Pancreas (tissue), 10 donors: ENCODE measurements at places on chromosomes 11 and 22.

- no peak for DNase-seq
These were observed 2.2 kb downstream of the BRD1 start for GRCh38 chr22:49825436-49825835.

GRCh38 chr11:78929207-78929905, 354.7 kb upstream of the NARS2 start:
- DNase-seq = no peak

GRCh38 chr11:101786916-101787315, 127.9 kb upstream of the CEP126 start:
- no peak for DNase-seq

DNA sequence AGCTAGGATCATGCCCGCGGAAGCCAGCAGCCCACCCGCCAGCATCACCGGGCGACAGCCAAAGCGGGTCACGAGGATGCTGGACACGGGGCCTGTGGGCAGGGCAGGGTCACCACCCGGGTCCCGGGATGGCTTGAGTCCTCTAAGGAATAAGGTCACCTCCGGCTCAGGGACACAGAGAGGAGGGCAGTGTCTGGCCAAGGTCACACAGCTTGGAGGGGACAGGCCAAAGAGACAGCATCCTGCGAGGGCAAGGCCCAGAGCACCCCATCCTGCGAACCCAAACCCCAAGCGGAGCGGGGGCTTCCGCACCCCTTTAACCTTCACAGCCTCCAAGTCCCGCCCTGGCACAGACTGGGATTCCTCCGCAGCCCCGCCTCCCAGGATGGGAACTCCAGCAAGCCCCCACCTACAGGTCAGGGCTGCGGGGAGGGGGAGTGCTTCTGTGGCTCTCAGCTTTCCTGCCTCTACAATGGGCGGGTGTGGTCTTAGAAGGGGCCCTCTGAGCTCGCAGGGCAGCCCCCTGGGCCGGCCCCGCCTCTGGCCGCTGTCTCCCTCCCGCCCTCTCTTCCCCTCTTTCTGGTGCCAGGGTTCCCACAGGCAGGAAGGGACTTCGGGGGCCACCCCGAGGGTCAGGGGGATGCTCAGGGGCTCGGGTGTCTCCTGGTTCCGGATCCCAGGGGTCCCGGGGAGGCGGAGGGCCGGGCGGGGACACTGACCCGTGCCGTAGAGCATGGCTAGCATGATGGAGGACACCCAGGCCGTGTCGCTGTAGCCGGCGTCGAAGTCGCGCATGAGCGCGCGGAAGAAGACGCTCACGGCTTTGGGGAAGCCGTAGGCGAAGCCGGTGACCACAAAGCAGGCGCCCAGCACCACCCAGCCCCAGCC, 1.8 kb downstream of the SLC16A8 start:
- DNase-seq = no peak

DNA sequence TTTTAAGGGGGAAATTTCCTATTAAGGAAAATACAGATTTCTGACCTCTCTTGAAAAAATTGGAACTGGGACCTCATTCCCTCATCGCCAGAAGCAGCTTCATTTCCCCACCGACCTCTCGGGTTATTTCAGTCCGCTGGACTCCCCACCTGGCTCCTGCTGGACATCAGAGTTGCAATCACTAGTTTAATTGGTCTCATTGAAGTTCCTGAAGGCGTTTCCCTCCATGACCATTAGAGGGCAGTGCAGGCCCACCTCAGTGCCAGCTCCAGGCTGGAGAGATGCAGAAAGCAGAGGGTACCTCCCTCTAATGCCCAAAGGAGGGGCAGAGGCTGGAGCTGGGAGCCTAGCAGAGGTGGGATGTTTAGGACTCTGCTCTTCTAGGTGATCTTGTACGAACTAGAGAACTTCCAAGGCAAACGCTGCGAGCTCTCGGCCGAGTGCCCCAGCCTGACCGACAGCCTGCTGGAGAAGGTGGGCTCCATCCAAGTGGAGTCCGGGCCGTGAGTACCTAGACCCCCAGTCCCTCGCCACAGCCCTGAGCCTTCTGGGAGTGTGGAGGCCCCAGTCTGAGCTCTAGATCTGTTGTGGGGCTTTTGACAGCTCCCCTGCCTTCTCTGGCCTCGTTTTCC, 2.7 kb downstream of the CRYBB3 start:
- peak; percentile 50 for DNase-seq

- no peak for DNase-seq
These were observed 16.5 kb upstream of the OR9G4 start for GRCh38 chr11:56764976-56765375.

DNA sequence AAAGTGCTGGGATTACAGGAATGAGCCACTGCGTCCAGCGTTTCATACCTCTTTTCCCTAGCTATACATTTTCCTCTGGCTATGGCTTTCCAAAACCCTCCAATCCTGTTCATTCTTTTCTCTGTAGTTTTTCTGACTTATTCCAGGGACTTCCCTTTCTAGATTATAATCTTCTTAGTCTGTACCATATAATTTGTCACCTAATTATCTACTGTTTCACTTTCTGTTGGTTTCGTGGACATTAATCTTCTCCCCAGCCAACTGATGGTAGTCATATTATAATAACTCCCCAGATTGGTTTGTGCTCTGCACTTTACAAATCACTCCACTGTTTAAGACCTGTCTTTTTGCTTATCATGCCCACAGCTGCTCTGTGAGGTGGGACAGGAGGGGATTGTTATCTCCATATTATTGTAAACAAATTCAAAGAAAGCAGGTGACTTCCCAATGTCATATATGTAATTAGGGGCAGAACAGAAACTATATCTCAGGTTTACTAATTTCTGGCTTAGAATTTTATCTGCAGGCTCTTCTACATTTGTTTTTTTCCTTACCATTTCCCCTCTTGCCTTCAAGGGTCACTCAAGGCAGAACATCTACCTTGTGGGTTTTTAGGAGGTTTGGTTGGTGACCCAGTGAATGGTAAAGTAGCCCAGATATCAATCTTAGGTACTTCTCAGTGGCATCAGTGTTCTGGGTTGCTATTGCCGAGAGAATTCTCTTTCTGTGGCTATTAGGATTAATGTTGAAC, 23.9 kb downstream of the STIM1 start:
- no peak for DNase-seq

DNA sequence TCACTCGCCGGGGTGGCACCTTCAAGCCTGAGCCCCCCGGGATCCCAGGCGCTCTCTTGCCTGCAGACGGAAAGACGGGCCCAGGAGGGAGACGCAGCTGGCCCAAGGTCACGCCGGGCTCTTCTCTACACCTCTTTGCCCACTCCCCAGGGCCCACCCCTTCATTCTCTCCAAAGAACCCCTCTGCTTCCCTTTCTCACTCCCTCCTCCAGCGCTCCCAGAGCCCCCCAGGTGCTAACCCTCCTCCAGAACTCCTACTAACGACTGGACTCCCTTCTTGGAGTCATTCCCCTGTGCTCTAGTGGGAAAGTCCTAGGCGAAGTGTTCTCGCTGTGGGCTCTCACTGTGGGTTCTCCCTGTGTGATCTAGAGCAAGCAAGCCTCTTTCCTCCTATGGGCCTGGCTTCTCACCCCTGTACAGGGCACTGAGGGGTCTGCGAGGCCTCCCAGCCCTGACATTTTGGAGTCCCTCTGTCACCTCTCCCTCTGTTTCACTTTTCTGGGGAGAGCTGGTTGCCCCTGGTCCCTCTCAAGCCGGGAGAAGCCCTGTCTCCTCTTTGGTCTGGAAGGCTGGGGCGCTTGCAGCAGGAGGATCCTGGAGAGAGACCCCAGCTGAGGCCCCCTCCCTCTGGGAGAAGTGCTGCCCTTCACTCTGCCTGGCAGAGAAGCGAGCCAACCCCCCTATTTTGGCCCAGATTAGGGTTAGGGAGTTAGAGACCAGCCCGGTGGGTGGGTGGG, 858 bp downstream of the OAF start:
- DNase-seq = no peak

DNA sequence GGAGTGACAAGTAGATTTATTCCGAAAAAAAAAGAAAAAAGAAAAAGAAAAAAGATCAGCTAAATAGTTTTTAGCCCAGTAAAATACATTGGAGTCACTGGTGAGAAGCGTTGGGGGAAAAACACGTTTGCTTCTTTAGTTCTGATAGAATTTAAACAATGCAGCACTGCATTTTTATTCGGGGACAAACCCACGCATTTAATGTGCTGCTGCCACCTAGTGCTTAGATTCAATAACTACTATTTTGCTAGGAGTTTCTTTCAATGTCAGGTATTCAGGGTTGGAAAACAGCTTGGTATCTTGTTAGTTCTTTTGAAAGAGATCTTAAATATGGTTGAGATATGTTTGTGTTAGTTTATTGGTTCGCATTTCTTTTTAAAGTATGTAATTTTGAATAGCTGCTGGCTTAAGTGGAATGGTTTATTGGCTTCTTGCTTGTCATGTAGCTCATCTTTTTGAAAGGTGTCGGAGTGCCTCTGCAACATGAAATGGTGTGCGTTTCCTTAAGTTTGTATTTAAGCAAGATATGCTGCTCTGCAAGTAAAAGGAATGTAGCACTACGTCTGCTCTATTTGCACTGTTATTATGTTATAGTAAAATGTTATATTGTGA, 41.9 kb downstream of the SVIP start:
- DNase-seq = no peak

DNA sequence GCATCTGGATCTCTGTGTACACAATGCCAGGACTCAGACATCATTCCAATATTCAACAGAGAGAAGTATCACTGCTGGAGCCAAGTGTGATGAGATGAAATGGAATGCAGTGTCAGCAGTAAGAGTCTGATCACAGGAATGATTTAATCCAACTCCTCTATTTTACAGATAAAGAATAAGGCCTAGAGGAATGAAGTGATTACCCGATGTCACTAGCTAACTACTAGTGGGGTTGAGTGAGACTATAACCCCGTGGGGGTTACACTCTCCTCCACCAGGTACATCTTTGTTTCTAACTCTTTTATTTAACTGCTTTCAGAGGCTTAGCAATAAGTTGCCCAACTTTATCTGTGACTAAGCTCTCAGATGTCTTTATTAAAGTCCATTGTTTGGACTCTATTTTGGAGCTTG, 94.2 kb upstream of the FAT3 start:
- DNase-seq = no peak

- no peak for DNase-seq
These were observed 221.4 kb downstream of the DBX1 start for GRCh38 chr11:19938866-19939265.

DNA sequence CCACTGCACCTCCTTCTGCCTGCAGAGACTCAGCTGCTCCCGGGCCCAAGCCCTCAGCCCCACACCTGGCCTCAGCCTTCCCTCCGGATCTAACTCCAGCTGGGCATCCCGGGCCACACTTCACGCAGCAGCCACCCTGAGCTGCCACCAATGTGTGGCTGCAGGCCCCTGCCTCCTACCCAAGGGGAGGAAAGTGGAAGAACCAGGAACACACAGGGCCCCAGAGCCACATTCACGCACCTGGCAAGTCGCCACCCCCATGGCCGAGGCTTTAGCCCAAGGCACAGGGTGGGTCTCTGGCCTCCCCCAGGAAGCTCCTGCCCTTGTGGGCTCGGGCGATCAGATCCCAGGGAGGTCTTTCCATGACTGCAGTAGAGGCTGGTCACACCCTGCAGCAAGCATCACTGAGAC, 345.6 kb downstream of the CTTN start:
- DNase-seq = no peak

- DNase-seq = no peak
These were observed 34.3 kb downstream of the BTG4 start for GRCh38 chr11:111477898-111478297.

DNA sequence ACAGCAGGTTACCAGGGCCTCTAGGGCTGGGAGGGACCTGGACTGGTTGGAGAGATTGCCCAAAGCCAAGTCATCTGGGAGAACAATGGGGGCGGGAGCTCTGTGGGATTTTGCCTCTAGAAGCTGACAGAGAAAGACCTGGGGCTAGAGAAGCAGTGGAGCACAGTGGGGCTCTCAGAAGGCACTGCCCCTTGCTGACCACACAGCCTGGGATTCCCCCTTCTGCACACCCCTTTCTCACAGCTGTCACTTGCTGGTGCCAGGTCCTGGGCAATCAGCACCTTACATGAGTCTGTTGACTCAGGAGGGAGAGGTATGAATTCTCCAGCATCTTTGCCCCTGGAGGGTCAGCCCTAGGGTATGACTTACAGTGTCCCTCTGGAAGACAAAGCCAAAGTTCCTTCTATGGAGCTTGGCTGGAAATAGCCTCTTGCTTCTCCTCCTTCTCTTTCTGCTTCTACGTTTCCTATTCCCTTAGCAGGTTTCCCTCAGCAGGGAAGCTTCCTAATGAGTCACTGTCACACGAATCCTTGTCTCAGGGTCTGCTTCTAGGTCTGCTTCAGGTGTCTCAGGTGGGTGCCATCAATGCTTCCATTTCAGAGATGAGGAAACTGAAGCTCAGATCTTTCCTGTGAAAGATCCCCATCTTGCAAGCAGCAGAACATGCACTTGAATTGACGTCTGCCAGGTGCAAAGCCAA, 27.0 kb downstream of the GDPD5 start:
- DNase-seq = no peak

DNA sequence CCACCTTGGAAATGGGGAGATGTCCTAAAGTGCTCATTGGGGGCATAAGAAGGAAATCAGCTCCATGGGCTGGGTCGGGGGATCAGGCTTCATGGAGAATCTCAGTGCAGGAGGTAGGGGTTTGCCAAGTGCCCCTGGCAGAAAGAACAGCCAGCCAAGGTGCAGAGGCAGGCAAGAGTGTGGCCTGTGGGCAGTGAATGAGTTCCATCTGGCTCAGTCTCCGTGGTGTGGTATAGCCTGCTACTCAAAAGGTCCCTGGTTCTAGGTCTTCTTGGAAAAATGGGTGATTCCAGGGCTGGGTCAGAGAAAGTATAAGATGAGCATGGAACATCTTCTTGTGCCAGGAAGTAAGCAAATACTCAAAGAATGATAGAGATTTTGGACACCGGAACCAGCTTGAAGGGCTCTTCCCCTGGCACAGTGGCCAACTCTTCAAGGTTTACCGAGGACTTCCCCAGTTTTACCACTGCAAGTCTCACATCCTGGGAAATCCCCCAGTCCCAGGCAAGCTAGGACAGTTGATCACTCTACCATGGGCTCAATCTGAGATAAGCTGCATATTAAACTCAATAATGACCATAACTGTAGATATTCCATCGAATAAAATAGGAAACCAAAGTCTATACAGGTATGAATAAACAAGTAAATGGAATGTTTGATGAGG, 10.6 kb upstream of the ARAP1 start:
- no peak for DNase-seq

DNA sequence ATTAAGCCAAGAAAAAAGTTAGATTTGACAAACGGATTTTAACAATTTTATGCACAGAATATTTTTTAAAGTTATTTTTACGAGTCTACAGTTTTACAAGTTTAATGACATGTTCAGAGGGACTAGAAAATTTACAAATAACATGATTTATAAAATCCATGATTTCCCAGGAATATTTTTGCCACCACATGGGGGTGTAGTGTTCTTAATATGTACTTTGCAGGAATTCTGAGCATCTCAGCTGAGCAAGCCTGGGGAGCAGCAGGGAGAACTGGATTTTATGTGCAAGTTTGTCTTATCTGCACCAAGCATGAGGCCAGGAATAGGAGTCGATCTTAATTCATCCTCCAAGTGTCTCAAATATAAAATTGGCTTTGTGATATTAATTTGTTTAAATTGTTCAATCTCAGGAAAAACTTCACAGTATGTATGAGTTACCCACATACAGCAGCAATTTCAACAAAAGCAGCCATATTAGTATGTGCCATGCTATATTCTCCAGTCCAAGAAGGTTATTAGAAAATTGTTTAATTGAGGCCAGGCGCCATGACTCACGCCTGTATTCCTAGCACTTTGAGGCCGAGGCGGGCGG, 826.3 kb downstream of the DLG2 start:
- DNase-seq = no peak
